Skin of body (tissue), 3 donors: ENCODE measurements at places on chromosomes 4 and X. TPM values are rescaled to one million over a fixed set of nuclear protein-coding genes. Genes with fewer than 3 reads are reported as not detected.

Gene PCDH19
- total RNA-seq = 3.5 TPM

Gene PDLIM3
- total RNA-seq = 52.5 TPM

Gene HSPA4L
- total RNA-seq = 8.8 TPM

Gene ARAP2
- 48.6 TPM for total RNA-seq

Gene FHIP1A
- total RNA-seq = 30.6 TPM

Gene PPP4R3C
- total RNA-seq = not detected
